ENCODE measurements at places on chromosomes 16 and 17. TPM values are rescaled to one million over a fixed set of nuclear protein-coding genes. Genes with fewer than 3 reads are reported as not detected.

The ANKRD40CL gene
- total RNA-seq, result not detected

The IL34 gene
- total RNA-seq, result 1.7 TPM

The NQO1 gene
- 384 TPM for total RNA-seq

DNA sequence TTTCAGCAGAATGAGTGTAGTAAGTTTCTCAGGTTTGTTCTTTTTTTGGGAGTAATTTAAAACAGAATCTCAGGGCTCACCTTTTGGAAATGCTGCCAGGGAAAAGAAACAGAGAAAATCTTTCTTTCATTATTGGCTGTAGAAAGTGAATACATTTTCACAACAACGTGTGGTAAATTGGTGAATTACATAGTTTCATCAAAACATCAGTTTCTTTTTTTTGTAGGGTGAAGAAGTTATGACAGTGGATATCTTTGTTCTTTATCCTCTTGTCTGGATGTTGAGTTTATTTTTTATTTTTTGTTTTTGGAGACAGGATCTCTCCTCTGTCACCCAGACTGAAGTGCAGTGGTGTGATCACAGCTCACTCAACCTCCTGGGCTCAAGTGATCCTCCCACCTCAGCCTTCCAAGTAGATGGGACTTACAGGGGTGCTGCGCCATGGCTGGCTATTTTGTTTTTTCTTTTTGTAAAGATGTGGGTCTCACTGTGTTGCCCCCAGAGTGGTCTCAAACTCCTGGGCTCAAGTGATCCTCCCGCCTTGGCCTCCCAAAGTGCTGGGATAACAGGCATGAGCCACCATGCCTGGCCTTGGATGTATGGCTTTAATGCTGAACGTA, 2.4 kb downstream of the ZNF267 start:
- DNase-seq, result no peak

- no peak for DNase-seq
Observed at GRCh38 chr17:19464031-19465026, 53.3 kb downstream of the RNF112 start.

DNA sequence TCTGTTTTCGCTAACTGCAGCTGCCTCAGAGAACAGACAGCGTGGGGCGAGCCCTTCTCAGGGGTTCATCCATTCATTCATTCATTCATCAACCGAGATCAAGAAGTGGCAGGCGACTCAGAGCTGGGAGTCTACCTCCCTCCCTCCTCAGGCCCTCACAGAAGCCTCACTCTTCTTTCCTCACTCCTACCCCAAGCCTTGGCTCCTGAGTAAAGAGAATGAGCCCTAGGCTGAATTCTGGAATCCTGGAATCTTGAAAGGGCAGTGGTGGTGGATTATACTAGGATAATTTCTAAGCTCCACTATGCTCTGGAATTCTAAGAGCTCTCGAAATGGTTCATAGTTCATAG, 2.3 kb upstream of the DLX3 start:
- no peak for DNase-seq

- DNase-seq, result no peak
Observed at GRCh38 chr16:55189224-55189623, 134.8 kb upstream of the IRX6 start.
